ENCODE measurements at places on chromosomes 12 and 14. TPM values are rescaled to one million over a fixed set of nuclear protein-coding genes. Genes with fewer than 3 reads are reported as not detected.

DNA sequence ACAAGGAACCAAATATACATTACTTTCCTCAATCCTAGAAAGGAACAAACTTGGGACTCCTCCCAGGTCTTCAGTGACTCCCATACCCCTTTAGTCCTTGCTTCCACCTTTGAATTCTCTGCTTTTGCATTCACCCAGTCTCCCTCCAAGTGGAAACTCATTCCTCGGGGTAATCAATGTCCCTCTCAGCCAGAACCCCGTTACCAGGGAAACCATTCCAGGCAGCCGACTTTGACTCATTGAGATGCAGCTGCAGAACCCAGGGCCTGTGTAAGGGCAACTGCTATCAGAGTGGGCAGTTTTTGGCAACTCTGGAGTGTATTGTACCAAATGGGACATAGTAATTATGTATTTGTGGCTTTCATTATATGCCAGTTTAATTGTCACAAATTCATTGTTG is 186.2 kb downstream of the NRXN3 start:
- DNase-seq, result no peak
- H3K4me1 ChIP-seq, result no peaks in the 10 kb centered on the region
- H3K4me3 ChIP-seq, result no peak overlapping the region
- H3K27me3 ChIP-seq, result no peaks in the 10 kb centered on the region
- H3K36me3 ChIP-seq, result no peaks in the 10 kb centered on the region

DNA sequence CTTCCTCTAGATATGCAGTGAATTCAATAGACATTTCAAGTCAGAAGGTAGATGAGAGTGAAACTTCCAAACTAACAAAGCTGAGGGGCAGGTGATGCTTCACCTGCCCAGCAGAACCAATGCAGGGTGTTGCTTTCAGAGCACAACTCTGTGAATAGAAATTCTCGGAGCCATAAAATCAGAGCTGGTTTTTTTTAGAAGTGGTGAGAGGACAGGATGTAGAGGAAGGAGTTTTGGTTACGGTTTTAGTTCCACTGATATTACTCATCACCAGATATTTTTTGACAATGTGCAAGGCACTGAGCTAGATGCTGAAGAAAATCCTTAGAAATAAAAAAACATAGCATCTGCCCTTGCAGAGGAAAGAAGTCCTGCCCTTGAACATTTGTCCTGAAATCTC is 62.2 kb downstream of the BMP4 start:
- H3K27ac ChIP-seq, result no peak overlapping the region
- no peaks in the 10 kb centered on the region for H3K4me1 ChIP-seq
- no peaks in the 10 kb centered on the region for H3K36me3 ChIP-seq
- H3K27me3 ChIP-seq, result no peaks in the 10 kb centered on the region
- DNase-seq, result no peak

- no peaks in the 10 kb centered on the region for H3K27me3 ChIP-seq
- no peak overlapping the region for H3K4me3 ChIP-seq
- peaks cover 5% of the 10 kb centered on the region for H3K4me1 ChIP-seq
- DNase-seq, result no peak
- H3K27ac ChIP-seq, result no peak overlapping the region
- H3K36me3 ChIP-seq, result no peaks in the 10 kb centered on the region
Measured at GRCh38 chr14:96078625-96079016, 39.5 kb downstream of the C14orf132 start.

Gene RD3L
- total RNA-seq, result not detected

- H3K36me3 ChIP-seq, result no peaks in the 10 kb centered on the region
- H3K4me1 ChIP-seq, result no peaks in the 10 kb centered on the region
- peak; percentile 67 for DNase-seq
- H3K4me3 ChIP-seq, result peak overlapping the region; percentile 28
- H3K27me3 ChIP-seq, result no peaks in the 10 kb centered on the region
Measured at GRCh38 chr12:47216150-47216677, 136.5 kb upstream of the AMIGO2 start.

Gene VWF
- 70.6 TPM for total RNA-seq

DNA sequence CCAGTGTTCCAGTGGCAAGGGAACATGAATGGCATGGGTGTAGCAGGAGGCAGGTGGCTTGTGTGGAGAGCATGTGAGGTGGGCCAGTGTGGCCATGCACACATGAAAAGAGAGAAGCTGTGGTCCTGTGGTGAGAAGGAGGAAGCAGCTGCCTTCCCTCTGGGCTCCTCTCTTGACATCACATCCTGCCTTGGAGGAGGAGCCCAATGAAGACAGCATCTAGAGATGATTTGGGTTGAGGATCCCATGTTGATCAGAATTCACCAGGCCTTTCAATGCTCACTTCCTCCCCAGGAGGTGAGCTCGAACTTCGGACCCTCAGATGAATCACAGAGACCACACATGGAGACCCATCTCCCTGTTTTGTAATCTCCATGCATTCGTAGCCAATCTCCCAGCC is 82.6 kb downstream of the LRRC74A start:
- peaks cover 27% of the 10 kb centered on the region for H3K4me1 ChIP-seq
- H3K4me3 ChIP-seq, result no peak overlapping the region
- H3K36me3 ChIP-seq, result no peaks in the 10 kb centered on the region
- DNase-seq, result no peak

DNA sequence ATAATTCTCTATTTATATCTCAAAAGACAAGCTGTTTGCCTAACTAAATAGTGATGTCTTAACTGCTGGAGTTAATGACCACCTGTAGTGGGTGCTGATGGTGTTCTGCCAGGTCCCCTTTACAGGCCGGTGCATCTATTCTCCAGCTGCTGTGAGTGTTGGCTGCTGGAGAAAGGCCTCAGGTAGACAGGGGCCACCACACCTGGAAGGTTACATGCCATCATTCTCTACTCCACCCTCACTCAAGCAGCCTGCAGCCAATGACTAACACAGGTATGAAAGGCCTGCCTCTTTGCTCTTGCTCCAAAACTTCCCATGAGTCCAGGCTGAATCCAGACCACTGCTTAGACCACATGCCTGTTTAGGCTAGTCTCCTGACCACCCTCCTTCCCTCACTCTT is 73.9 kb downstream of the RPS6KA5 start:
- peaks cover 6% of the 10 kb centered on the region for H3K36me3 ChIP-seq
- no peaks in the 10 kb centered on the region for H3K4me1 ChIP-seq
- no peak for DNase-seq
- H3K27ac ChIP-seq, result no peak overlapping the region

Gene TMEM229B
- total RNA-seq, result 15.6 TPM

GRCh38 chr14:91294153-91294552 is 49.6 kb upstream of the GPR68 start:
- no peak for DNase-seq
- H3K4me1 ChIP-seq, result peaks cover 13% of the 10 kb centered on the region
- no peak overlapping the region for H3K4me3 ChIP-seq
- H3K36me3 ChIP-seq, result peaks cover 79% of the 10 kb centered on the region
- no peak overlapping the region for H3K27ac ChIP-seq
- H3K27me3 ChIP-seq, result no peaks in the 10 kb centered on the region

- no peak overlapping the region for H3K27ac ChIP-seq
- H3K36me3 ChIP-seq, result no peaks in the 10 kb centered on the region
- H3K4me1 ChIP-seq, result no peaks in the 10 kb centered on the region
- no peak overlapping the region for H3K4me3 ChIP-seq
- H3K27me3 ChIP-seq, result no peaks in the 10 kb centered on the region
Measured at GRCh38 chr12:31578632-31579031, 12.3 kb downstream of the DENND5B start.

- H3K36me3 ChIP-seq, result no peaks in the 10 kb centered on the region
- no peak overlapping the region for H3K27ac ChIP-seq
- no peak overlapping the region for H3K4me3 ChIP-seq
- no peak for DNase-seq
Measured at GRCh38 chr12:78155546-78155945, 324.9 kb downstream of the NAV3 start.

Gene CLEC4C
- total RNA-seq, result not detected

Gene SERPINA10
- not detected for total RNA-seq

- H3K27ac ChIP-seq, result no peak overlapping the region
- H3K4me3 ChIP-seq, result no peak overlapping the region
- no peaks in the 10 kb centered on the region for H3K27me3 ChIP-seq
- DNase-seq, result no peak
Measured at GRCh38 chr12:77189458-77189857, 124.1 kb upstream of the E2F7 start.

Gene ENDOU
- total RNA-seq, result not detected

Gene TMTC1
- total RNA-seq, result 17.7 TPM

Gene CEBPE
- not detected for total RNA-seq

DNA sequence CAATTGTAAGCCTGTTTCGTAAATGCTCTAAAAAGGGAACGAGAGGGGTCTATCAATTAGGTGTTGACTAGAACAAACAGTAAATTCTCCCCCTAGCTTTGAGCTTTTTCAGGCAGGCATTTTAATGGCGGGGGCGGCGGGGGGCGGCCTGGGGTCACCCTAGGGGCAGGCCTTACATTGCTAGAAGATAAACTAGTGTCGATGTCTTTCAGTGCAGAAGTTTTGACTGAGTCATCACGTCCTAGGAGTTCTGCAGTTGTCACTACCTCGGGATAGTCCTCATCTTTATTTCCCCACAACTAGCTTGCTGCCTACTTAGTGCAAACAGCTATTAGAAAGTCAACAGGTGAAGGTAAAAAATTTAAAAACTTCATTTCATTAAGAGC is 1.6 kb downstream of the ATP6V1D start:
- no peak overlapping the region for H3K27ac ChIP-seq
- no peaks in the 10 kb centered on the region for H3K27me3 ChIP-seq
- H3K4me3 ChIP-seq, result peak overlapping the region; percentile 90
- peaks cover 4% of the 10 kb centered on the region for H3K36me3 ChIP-seq
- peaks cover 66% of the 10 kb centered on the region for H3K4me1 ChIP-seq

Gene CCDC184
- not detected for total RNA-seq

DNA sequence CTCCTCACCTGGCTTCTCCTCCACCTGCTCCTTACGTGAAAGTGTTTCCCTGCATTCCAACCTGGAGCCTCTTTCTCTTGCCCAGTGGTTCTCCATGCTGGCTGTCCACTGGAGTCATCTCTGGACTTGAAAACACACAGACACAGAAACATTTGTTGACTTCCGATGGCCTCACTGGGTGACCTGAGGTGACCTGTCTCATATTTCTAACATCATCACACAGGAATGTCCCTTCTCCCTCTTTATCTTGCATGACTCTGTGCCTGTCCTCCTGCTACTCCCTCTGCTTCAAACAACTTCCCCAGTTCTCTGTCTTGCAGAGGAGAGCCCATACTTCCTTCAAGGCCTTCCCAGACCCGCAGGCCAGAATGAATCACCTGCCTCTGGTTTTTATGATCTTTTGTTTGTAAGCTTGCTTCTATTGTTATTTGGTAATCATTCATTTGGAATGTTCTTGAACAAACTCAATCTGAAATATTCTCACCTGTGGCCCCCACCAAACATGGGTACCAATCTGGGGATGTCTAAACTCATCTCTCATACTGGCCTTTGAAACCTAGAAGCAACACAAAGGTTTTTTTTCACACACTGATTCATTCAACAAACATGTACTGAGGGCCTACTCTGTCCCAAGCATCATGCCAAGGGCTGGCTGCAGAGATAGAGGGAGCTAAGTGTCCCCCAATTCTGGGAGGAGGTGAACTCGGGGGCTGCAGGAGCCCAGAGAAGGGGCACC is 9.7 kb upstream of the RIN3 start:
- no peak for DNase-seq
- no peak overlapping the region for H3K27ac ChIP-seq
- no peaks in the 10 kb centered on the region for H3K27me3 ChIP-seq
- H3K36me3 ChIP-seq, result no peaks in the 10 kb centered on the region
- no peaks in the 10 kb centered on the region for H3K4me1 ChIP-seq
- no peak overlapping the region for H3K4me3 ChIP-seq

Gene AICDA
- not detected for total RNA-seq

- no peak overlapping the region for H3K4me3 ChIP-seq
- H3K27ac ChIP-seq, result no peak overlapping the region
- no peaks in the 10 kb centered on the region for H3K36me3 ChIP-seq
- H3K27me3 ChIP-seq, result no peaks in the 10 kb centered on the region
- H3K4me1 ChIP-seq, result no peaks in the 10 kb centered on the region
Measured at GRCh38 chr12:70415987-70416386, 49.9 kb downstream of the KCNMB4 start.

GRCh38 chr12:26936559-26937442 is 980 bp downstream of the INTS13 start:
- no peaks in the 10 kb centered on the region for H3K27me3 ChIP-seq
- peak overlapping the region; percentile 94 for H3K27ac ChIP-seq
- DNase-seq, result no peak
- H3K36me3 ChIP-seq, result peaks cover 6% of the 10 kb centered on the region
- peak overlapping the region; percentile 70 for H3K4me3 ChIP-seq
- peaks cover 49% of the 10 kb centered on the region for H3K4me1 ChIP-seq

- no peaks in the 10 kb centered on the region for H3K36me3 ChIP-seq
- H3K4me1 ChIP-seq, result peaks cover 13% of the 10 kb centered on the region
- no peaks in the 10 kb centered on the region for H3K27me3 ChIP-seq
- no peak overlapping the region for H3K4me3 ChIP-seq
Measured at GRCh38 chr14:90924621-90925340, 108.6 kb upstream of the TTC7B start.

DNA sequence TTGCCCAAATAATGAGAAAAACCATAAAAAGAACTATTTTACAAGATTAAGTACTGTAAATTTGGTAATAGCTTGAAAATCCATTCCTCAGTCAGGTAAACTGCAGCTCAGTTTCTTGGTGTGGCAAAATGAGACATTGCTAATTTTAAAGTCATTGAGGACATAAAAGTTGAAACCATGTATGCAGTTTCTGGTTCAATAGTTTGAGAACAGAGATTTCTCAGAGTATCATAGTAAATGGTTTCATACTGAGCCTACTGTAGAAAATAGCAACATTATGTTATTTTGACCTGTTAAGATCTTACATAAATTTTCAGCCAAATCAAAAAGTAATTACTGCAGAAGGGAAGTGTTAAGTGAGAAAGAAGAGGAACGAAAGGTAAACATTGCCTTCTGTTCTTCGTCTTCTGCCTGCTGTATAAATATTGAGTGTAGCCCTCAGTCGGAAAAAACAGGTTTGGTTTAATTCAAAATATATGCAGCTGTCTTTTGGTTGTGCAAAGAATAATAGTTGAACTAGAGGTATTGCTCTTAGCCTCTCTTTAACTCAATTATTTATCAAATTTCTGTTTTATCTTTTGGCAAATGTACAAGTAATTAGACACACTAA is 119.6 kb downstream of the SYNE2 start:
- no peak overlapping the region for H3K27ac ChIP-seq
- no peak overlapping the region for H3K4me3 ChIP-seq
- peak; percentile 53 for DNase-seq
- H3K4me1 ChIP-seq, result peaks cover 12% of the 10 kb centered on the region
- H3K27me3 ChIP-seq, result no peaks in the 10 kb centered on the region
- peaks cover 37% of the 10 kb centered on the region for H3K36me3 ChIP-seq

Gene LRP6
- 76.6 TPM for total RNA-seq

GRCh38 chr14:38124506-38124905 is 83.2 kb upstream of the SSTR1 start:
- no peaks in the 10 kb centered on the region for H3K27me3 ChIP-seq
- no peaks in the 10 kb centered on the region for H3K36me3 ChIP-seq
- no peak overlapping the region for H3K4me3 ChIP-seq
- no peak overlapping the region for H3K27ac ChIP-seq

GRCh38 chr12:71504476-71504875 is 64.9 kb downstream of the LGR5 start:
- H3K4me3 ChIP-seq, result no peak overlapping the region
- no peaks in the 10 kb centered on the region for H3K27me3 ChIP-seq
- no peaks in the 10 kb centered on the region for H3K4me1 ChIP-seq
- no peak overlapping the region for H3K27ac ChIP-seq

GRCh38 chr12:30385706-30386105 is 310.0 kb downstream of the IPO8 start:
- H3K27ac ChIP-seq, result no peak overlapping the region
- no peak for DNase-seq
- no peaks in the 10 kb centered on the region for H3K4me1 ChIP-seq

Data from stomach (tissue), 19 donors.